ENCODE measurements at places on chromosomes 1 and 21.

DNA sequence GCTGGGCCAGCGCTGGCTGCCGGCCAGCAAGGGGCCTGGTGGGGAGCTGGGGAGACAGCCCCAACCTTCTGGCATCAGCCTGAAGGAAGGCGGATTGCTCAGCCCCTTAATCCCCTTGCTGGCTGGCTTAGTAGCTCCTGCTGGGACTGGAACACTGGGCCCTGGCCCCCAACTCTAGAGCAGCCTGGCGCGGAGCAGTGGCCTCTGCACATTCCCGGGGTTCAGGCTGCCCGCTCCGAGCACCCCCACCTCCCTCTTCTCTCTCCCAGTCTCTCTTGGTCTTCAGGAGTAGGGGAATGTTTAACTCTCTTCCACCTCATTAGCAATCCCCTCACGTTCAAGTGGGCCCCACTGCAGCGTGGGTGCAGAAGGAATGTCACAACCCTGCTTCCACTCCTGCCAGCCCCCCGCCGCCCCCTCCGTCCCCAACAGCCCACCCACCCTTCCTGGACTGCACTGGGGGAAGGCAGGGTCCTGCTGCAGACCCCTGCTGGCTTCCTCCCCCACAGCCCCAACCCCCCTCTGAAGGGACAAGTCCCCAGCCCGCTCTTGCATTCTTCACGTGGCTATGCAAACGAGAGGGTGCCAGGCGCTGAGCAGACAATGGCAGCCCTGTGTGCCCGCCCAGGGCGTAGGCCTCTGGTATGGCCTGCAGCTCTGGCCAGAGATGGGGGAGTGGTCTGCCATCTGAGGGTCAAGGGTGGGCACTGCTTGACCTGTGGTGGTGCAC lies 980 bp upstream of the CLDN19 start:
- DNase-seq, result no peak

- no peak for DNase-seq
Observed at GRCh38 chr1:219121679-219122078, 52.0 kb upstream of the LYPLAL1 start.

DNA sequence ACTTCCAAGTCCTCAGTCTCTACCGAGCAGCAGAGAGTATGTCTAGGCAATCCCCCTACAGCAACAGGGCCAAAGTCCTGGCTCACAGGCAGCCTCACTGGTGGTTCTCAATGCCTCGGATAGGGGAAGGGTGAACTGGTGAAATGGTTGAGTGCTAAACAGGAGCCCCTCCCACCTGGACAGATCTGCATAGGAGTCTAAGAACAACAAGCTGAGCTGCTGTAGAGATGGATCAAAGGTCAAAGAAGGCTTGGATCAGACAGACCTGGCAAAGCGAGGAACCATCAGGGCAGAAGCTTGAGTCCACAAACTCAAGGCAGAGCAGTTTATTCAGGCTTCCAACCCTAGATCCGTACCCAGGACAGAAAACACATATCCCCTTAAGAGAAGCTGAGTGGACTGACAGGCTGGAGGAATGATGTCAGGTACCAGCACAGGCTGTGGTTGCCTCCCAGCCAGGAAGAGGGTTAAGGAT lies 31.8 kb downstream of the RABIF start:
- no peak for DNase-seq

GRCh38 chr21:41973861-41974751 lies 20.3 kb upstream of the C2CD2 start:
- no peak for DNase-seq

DNA sequence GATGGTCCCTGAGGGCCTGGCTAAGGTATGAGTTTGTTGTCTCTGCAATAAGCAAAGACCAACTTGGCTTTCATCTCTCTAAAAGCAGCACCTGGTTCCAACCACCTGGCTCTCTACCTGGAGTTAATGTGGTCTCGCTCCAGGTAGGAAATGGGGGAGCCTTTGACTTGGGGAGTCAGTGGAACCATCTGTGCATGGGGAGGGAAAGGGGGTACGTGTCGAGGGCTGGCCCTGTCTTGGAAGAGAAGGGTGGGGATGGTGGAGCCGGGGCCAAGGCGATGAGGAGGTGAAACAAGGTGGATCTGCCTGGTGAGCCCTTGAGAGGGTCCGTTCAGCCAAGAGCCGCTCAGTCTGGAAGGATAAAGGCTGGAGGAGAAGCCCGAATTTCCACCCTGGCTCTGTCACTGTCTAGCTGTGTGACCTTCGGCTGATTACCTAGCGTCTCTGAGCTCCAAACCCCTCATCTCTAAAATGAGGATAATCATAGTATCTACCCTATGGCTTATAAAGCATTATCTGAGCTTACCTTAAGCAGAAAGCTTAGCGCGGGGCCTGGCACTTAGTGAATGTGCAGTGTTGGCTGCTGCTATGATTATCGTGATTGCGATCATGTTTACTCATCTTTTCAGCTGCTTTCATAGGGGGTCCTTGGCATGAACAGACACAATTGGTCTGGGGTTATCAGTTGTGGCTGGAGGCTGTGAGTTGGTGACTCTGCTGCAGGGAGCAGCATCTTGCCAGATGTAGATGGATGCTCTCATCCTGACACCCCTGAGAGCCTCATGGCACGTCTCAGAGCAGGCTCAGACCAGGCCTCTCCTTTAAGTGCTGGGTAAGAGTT lies 78.7 kb downstream of the ACTL8 start:
- DNase-seq, result no peak

Measured in activated T-helper 1 cell treated with anti-CD3 and anti-CD28 coated beads, Interleukin-12 subunit alpha, Interleukin-12 subunit beta, Interleukin-2, Interleukin-4 antibody, amounts not matched to agents 30 ng/mL and 10 ng/mL and 1 ng/mL, durations not matched to agents 14 hours and 24 hours and 36 hours (primary cell).